ENCODE measurements at places on chromosomes 1 and 21.
A peak's percentile ranks its signal among the peaks of the same experiment; 100 is the strongest.

DNA sequence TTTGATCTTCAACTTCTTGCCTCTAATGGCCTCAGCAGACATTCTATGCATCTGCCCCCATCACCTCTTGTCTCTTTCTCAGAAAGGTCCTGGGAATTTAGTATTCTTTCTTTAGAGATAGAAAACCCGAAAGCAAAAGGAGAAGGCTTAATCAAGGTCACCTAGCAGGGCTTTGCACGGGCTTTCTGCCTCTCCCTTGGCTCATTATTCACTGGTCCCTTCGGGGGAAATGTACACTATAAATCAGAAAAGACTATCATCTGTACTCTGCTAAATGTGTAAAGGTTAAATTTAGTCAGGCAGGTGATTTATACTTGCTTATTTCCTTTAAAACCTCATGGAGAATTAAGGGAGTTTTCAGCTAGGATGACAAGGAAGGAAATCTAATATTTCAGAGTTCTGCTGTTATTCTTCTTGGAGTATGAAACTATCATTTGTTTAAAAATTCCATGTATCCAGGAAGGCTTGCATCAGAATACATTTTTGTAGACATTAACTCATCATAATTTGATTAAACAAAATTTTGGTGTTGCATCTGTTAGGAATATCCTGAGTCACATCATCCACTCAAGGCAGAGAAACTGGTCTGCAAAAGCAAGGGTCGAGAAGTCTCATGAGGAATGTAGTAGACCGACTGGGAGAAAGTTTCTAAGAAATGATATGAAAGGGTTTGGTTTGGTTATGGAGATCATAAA lies 124.6 kb downstream of the GABPA start:
- DNase-seq: no peak

DNA sequence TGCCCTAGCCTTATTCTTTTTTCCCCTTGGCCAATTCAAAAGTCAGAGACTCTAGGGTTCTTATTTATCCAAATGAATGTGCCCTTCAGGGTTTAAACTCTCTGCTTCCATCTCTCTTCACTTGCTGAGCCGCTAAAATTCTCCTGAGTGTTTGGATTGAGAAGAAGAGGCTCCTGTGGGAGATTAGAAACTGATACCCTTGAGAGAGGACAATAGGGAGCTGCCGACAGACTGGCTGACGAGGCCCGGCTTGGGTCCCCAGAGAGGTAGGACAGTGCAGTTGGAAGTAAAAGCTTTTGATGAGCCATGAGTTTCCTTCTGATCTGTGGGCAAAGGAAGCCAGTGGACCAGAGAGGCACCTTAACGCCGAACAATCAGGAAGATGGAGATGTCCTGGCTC lies 41.3 kb upstream of the UBE2U start:
- no peak for DNase-seq

DNA sequence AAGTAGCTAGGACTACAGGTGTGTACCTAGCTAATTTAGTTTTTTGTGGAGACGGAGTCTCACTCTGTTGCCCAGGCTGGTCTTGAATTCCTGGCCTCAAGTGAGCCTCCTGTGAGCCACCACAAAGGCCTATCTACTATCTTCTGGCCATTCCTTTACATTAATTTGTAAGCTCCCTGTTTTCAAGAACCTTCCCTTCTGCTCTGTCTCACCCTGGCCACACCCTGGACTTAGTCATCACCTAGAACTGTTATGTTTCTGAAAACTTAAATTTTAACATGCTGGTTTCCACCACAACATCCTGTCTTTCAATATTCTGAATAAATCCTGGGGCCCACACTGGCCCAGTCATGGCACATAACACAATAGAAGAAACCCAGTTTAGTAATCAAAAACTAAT lies 4.9 kb upstream of the B4GALT3 start:
- peak; percentile 56 for DNase-seq

GRCh38 chr1:65493802-65494201 lies 73.3 kb downstream of the LEPR start:
- peak; percentile 64 for DNase-seq

DNA sequence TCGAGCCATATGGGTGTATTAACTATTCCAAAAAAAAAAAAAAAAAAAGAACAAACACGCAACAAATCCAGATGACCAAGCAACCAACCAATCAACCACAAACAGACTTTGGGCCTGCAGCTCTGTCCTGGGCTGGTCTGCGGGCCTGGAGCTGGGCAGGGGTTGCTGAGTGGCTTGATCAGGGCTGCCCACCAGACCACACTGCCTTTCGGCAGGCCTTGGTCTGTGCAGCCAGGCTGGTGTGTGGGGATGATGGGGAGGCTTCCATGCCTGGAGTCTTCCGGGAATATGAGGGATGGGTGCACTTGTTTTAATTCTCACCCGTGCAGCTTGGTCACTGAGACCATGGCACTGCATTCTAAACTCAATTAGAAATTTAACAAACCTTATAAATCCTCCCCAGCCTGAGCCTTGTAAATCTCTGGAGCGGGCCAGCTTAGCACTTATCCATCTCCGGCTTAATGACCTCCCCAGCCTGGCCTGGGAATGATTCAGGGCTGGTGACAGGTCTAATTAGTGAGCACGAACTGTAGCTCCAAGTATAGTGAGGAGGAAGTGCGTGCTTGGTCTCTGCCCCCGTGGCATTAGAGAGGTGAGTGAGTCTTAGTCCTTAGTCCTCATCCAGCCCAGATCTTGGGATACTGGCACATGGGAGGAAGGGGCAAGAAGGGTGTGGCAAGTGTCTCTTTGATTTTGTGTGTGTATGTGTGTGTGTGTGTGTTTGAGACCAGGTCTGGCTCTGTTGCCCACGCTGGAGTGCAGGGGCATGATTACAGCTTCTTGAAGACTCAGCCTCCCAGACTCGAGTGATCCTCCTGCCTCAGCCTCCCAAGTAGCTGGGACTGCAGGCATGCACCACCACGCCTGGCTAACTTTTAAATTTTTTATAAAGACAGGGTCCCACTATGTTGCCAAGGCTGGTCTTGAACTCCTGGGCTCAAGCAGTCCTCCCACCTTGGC lies 74.6 kb upstream of the CSF3R start:
- DNase-seq: no peak

Measured in astrocyte of the spinal cord (primary cell).